T follicular helper cell (primary cell): ENCODE measurements at places on chromosomes 5 and 9.

- DNase-seq: no peak
Observed at GRCh38 chr5:17720071-17720470, 85.8 kb downstream of the TAF11L14 start.

DNA sequence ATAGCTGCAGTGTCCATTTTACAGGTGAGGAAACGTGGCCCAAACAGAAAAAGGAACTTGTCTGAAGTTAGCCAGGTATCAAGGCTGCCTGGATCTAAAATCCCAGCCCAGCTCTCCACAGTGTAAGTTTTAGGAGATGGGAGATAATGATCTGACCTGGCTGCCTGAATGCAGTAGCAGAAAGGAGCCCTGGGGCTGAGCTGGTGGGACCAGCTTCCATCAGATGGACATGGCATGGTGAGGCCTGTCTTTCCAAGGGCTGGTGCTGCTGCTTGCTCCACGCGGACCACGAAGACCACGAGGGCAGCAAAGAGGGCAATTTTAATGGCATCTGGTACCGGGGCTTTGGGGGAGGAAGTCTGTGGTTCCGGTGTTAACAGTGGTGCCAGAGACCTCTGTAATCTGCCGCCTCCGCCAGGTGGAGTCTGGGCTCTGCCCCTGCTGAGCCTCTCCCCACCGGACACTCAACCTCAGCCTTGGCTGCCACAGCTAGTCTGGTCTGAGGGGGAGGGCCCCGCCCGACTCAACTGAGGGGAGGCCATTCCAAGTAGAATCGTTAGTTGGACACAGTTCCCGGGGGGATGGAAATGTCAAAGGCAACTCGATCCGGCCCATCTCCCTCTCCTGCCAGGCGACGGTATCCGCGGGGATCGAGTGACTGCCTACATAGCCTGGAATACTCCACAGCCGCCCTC lies 650 bp downstream of the MYORG start:
- DNase-seq: no peak

DNA sequence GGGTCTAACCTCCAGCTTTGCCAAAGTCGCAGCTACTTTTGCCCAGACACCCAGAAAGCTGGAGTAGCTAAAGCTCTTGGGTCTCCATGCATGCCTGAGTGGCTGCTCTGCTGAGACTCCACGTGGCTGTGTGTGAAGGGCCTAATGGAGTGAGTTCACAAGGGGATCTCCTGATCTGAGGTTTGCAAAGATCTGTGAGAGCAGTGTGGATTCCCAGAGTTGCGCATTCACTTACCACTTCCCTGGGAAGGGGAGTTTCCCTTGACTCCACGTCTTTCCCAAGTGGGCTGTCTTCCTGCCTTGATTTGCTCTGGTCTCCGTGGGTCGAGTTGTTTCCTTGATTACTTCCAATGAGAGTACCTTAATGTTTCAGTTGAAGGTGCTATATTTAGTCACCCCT lies 17.6 kb upstream of the CDKN2B start:
- DNase-seq: no peak

DNA sequence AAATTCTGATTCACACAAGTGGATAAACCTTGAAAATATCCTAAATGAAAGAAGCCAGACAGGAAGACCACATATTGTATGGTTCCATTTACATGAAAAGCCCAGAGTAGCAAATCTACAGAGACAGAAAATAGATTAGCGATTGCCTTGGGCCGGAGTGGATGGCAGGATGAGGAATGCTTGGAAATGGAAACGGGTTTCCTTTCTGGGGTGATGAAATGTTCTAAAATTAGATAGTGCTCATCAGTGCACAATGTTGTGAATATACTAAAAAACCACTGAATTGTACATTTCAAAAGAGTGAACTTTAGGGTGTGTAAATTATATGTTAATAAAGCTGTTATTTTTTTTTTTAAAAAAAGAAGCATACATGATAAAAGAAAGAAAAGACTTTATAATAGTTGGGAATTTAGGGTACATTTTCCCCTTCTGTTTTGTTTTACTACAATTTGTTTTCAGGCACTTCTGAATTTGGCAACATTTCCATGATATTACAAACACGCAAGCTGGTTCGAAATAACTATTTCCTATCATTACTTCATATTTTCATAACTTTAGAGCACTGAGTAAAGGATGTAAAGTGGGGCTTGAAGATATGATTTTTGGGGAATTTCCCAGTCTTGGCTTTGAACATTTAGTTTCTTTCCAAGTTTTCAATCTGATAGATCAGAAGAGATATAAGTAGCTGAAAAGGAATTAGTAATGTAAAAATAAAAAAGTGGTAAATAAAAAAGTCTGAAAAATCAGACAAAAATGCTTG lies 23.9 kb downstream of the SLC35A4 start:
- DNase-seq: no peak

- DNase-seq: no peak
Observed at GRCh38 chr5:133605323-133605722, 7.0 kb downstream of the FSTL4 start.

DNA sequence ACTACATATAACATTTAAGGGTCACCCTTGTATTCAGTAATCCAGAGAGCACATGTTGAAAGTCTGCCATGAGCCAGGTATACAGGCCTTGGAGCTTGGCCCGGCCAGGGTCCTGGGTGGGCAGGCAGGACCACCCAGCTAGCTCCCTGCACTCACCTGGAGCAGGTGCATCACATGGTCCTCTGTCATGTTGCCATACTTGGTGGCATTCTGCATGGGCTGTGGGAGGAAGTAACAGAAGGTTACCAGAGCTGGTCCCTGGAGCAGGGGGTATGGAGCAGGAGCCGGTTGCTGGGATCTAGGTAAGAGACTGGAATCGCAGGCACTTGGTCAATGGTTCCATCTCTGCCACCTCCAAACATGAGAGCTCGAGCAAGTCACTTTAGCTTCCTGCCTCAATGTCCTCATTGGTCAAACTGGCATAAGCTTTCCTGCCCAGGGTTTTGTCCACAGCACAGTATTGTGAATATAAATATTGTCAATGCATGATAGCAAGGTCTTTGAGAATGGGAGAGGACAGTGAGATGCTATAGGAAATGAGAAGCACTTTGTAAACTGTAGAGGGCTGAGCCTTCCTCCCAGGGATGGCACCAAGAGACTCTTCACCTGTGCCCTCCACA lies 6.5 kb downstream of the CD74 start:
- DNase-seq: no peak

DNA sequence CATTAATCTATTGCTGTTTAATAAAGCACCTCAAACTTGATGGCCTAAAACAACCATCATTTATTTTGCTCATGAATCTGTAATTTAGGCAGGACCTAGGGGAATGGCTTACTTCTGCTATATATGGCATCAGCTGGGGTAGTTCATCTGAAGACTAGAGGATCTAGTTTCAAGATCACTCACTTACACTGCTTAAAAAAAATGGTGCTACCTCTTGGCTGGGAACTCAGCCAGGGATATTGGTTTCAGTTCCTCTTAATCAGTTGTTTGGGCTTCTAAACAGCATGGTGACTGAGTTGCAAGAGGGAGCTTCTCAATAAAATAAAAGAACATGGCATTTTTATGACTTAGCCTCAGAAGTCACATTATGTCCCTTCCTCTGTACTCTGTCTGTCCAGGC lies 142.0 kb downstream of the FAM114A2 start:
- no peak for DNase-seq

- DNase-seq: no peak
Observed at GRCh38 chr5:151174612-151175101, 17.1 kb upstream of the ANXA6 start.

DNA sequence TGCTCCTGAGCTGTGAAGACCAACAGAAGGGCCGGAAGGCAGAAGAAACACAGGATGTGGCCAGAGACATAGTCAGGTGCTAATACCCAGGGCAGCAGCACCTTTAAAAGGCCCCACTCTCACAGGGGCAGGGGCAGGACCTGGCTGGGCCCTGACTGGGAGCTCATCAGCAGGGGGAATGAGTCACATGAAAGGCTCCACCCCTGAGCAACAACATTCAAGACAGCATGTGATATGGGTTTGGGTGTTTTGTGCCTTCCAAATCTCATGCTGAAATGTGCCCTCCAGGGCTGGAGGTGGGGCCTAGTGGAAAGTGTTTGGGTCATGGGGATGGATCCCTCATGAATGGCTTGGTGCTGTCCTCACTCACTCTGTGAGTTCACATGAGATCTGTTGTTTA lies 181.7 kb downstream of the ERCC6L2 start:
- no peak for DNase-seq

DNA sequence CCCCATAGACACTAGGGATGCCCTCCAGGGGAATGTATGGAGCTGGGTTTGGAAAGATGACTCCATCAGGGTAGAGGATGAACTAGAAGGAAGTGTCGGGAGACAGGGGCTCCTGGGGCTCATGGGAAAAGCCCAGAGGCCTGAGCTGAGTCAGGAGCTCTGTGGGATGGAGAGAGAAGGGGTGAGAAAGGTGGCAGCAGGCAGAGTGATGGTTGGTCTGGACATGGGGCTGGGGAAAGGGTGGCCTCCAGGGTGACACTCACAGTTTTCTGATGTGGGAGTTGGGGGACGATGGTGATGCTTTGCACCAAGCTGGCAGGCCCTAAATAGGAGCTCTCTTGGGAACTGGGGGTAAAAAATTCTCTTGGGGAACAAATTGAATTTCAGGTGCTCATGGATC lies 213.5 kb upstream of the MVB12B start:
- no peak for DNase-seq

DNA sequence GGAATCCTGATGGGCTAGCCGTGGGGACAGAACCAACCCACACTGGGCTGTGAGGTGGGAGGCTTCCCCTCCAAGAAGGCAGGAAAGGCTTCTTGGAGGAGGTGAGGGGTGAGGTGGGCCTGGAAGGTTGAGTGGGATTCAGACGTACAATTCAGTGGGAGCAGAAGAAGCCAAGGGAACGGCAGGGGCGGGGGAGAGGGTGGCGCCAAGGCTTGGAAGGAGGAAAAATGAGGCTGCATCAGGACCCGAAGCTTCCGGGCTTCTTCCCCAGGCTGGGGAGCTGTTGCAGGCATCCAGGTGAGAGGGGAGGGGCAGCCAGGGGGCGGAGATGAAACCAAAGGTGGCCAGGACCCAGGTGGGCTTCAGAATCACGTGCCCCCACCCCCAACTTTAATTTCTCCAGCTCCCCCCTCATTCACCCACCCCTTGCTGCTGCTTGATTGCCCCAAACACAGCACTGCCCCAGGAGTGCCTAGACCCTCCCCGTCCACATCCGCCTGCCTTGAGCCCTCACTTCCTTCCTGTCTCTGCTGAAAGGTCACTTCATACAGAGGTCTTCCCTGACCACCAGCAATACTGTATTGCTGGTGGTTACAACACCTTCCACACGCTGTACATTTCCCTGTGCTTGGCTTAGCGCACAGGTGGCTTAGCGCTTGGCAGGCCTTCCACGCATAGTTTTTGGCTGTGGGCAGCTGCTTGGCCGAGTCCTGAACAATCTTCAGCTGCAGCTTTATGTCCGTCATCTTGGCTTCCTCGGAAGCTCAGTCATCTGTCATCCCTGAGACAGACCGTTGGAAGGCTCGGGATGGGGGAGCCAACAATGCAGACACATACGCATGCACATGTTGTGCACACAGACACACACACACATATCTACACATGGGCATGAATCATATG lies 193.5 kb downstream of the RGS3 start:
- DNase-seq: no peak

DNA sequence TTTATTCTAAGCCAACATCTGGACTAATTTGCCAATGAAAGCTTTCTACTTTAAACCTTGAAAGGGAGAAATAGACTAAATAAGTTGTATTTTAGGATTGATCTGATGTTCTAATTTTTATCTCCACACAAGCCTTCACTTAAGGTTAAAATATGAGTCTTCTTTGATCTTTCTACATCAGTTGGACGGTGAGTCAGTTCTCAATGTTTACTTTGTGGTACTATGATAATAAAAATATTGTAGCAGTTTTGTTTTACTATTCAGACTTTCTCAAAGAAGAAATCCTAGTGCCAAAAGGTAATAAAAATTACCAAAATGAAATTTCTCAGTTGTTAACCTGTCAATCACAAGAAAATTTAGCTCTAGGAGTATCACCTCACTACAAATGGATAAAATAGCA lies 203.5 kb upstream of the RGMB start:
- DNase-seq: no peak
